ENCODE measurements at places on chromosomes 13 and 19.
A peak's percentile ranks its signal among the peaks of the same experiment; 100 is the strongest.

DNA sequence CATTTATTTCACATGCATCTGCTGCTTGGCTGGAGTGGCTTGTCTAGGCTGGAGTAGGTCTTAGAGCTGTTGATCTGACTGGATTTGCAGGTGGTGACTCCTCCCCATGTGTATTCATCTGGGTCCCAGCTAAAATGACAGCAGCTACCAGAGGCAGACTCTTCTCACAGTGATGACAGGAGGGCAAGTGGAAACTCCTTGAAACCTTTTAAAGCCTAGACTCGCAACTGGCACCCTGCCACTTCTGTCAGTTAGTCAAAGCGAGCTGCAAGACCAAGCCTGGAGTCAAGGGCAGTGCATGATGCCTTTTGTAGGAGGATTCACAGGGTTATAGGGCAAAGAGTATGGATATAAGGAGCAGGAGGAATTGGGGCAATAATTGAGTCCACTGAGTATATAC lies 65.2 kb downstream of the TEX26 start:
- no peak for DNase-seq

- DNase-seq: no peak
Measured at GRCh38 chr19:1931445-1931844, 9.5 kb upstream of the CSNK1G2 start.

GRCh38 chr13:75702476-75702875 lies 66.3 kb downstream of the LMO7 start:
- DNase-seq: no peak

DNA sequence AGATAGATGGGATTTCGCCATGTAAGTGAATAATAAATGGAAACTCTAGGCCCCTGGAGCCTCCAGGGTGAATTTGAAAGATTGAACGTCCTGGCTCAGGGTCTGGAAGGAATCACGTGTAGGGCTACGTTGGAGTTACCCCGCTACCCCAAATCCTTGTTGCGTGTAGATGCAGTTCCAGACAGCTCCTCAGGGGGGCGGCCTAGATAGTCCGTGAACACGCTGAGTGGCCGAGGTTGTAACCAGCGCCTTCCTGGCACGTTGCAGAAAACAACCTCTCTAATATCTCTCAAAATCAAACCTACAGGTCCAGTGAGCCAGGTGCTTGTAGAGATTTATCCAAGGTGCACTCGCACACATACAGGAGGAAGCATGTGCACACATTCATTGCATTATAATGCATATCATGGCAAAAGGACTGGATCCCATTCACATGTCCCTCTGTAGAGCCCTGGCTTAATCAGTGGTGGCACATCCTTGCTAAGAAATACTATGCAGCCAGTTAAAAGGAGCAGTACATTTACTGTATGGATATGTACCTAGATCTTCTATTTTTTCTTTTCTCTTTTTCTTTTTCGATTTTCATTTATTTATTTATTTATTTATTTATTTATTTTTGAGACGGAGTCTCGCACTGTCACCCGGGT lies 2.5 kb upstream of the KEAP1 start:
- DNase-seq: peak; percentile 73

GRCh38 chr13:31201341-31202031 lies 1.7 kb downstream of the B3GLCT start:
- DNase-seq: no peak

GRCh38 chr13:103007427-103007762 lies 58.8 kb downstream of the SLC10A2 start:
- DNase-seq: no peak

DNA sequence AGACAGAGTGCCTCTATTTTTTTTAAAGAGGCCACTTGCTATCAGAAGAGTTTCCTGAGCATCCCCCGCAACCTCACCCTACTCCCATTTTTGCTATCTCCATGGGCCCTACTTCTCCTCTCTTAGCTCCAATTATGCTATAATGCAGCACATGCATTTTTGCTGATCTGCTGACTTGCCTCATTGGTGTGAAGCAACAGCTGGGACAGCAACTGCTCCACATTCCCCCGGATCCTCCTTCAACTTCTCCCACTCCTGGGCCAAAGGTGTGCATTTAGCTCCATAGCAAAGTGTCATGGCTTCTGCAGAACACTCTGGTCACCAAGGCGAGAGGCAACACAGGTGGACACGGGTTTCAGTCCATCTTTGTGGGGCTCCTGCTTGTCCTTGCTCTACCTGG lies 56.7 kb upstream of the USP29 start:
- no peak for DNase-seq

GRCh38 chr13:43770871-43771270 lies 15.9 kb downstream of the ENOX1 start:
- no peak for DNase-seq

DNA sequence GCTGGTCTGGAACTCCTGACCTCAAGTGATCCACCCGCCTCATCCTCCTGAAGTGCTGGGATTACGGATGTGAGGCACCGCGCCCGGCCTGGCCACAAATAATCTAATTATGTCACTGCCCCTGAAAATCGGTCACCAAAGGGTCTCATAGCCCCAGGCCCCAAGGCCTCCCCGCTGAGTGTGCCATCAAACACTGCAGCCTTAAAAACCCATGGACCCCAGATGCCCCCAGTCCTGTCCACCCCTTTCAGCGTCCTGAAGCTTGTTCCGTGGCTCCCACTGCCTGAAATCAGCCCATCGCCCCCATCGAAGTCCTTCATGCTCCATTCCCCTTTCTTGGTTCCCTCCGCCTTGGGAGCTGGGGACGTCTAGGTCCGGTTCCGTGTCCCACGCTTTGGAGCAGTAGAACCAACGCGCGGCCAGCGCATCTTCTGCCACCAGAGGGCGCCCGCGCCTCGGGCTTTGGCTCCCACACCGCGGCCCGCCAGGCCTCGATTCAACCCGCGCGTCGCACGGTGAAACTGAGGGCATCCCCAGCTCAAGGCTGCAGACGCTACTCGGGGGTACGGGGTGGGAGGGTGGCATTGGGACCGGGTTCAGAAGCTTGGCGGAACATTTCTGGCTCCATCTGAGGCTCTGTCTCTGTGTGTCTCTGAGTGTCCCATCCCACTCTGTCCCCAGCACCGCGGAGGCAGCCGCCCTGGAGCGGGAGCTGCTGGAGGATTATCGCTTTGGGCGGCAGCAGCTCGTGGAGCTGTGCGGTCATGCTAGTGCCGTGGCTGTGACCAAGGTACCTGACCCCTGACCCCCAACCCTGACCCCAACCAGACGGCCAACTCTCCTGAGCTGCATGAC lies 3.5 kb downstream of the YJEFN3 start:
- DNase-seq: peak; percentile 77

GRCh38 chr13:42014119-42014518 lies 34.3 kb upstream of the DGKH start:
- no peak for DNase-seq

DNA sequence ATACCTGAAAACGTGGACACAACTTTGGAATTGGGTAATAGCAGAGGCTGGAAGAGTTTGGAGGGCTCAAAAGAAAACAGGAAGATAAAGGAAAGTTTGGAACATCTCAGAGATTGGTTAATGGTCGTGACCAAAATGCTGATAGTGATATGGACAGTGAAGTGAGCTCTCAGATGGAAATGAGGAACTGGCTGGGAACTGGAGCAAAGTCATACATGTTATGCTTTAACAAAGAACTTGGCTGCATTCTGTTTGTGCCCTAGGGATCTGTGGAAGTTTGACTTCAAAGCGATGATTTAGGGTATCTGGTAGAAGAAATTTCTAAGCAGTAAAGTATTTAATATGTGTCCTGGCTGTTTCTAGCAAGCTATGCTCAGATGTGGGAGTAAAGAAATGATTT lies 136.2 kb downstream of the DNAJC3 start:
- no peak for DNase-seq

- DNase-seq: no peak
Measured at GRCh38 chr13:109773276-109773675, 13.1 kb downstream of the IRS2 start.

GRCh38 chr13:78476910-78477309 lies 126.4 kb downstream of the POU4F1 start:
- DNase-seq: no peak

Data from stimulated activated naive CD4-positive, alpha-beta T cell treated with Interleukin-2 at 50 U/mL for 16 hours (primary cell).